ENCODE measurements at places on chromosomes 6 and 20.
A peak's percentile ranks its signal among the peaks of the same experiment; 100 is the strongest.

GRCh38 chr6:166470863-166471410 lies 88.2 kb upstream of the MPC1 start:
- DNase-seq, result no peak

GRCh38 chr6:117505311-117505710 lies 22.8 kb downstream of the DCBLD1 start:
- no peak for DNase-seq

GRCh38 chr20:4083098-4083865 lies 67.9 kb upstream of the RNF24 start:
- DNase-seq, result no peak

DNA sequence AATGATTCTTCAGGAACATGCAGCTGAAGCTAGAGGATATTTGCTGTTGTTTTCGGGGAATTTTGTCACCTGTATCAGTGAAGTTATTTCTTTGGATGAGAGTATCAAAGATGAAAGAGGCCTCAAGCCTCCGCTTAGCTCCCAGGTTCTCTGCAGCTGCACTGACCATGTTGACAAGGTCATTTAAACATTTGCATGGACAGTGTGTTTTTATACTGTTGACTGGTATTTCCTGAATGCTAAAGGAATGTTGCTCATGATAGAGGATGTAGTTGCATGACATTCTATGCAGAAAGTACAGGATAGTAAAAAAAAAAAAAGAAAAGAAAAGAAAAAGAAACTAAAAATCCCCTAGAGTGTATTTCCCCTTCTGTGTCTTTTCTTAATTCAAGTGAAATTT lies 165.6 kb upstream of the LAMP5 start:
- no peak for DNase-seq

DNA sequence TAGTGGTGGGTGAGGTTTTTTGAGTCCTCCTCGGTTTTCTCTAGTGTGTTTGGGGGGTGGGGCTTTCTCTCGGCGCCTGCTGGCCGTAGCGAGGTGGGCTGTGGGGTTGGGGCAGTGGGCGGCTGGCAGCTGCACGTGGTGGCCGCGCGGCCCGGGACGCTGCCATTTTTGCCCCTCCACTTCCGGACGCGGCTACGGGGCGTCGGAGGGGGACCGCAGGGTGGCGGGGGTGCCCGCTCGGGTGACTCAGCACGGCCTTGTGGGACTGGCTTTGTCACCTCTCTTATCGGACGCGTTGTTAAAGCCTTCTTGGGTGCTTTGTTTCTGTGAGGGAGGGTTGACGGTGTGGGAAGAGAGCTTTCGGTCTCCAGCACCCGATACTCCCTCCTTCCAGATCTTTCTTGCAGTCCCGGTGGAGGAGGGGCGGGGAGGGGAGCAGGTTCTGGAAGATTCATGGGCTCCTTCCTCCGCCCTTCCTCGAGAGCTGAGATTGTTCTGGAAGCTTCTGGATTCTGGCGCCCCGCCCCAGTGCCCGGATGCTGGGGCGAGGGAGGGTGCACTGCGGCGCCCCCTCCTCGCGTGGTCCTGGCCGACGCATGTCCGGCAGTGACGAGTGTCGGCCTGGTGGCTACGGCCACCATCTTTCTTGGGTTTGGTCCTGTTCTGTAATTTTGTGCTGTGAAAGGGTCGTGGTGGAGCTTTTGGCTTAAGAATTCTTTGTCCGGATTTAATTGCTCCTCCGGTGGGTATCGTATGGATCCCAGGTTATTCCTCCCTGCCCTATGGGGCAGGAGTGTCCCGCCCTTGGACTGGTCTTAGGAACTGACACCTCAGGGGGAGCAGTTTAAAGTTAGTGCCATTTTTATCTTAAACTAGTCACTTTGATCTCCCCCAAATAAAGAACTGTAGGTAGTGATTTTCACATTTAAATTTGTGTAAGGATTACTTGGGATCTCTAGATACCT lies 719 bp downstream of the HSP90AB1 start:
- peak; percentile 66 for DNase-seq

DNA sequence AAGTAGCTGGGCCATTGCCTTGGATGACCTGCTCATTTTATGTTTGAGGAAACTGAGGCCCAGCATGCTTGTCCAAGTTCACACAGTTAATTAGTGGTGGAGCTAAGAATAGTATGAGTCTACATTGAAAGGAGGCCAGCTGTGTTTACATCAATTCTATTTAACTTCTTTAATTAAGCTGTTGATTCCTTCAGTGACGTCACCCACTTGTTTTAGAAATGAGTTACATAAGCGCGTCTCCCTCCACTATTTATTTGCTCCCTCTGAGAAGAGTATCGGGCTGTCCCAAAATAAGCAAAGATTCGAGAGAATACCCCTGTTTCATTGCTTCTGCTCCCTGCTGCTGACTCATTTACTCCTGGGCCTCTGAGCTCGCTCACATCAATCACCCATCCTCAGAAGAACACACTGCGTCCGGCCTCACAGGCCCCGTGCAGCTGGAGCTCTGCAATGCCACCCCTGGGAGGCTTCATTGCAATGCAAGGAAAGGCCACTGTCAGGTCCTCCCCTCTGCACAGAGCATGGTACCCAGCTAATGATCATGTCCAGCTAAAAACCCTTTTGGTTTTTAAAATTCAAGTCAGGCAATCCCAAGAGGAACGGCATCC lies 74.8 kb upstream of the BMP2 start:
- DNase-seq, result no peak

DNA sequence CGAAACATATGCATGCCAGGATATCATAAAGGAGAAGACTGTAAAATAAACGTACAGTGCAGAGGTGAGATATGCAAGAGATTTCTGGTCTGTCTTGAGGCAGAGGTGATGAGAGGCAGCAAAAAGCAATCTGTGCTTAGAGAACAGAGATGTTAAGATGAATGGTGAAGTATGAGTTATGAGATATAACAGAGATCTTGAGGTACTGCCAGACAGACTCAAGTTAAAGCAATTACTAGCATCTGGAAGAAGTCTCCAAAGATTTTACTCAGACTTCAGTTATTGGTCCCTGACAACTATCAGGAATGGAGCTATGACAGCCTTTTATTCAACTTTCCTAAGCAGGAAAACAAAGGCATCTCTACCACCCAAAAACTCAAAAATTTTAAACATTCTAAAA lies 122.8 kb upstream of the DST start:
- no peak for DNase-seq

DNA sequence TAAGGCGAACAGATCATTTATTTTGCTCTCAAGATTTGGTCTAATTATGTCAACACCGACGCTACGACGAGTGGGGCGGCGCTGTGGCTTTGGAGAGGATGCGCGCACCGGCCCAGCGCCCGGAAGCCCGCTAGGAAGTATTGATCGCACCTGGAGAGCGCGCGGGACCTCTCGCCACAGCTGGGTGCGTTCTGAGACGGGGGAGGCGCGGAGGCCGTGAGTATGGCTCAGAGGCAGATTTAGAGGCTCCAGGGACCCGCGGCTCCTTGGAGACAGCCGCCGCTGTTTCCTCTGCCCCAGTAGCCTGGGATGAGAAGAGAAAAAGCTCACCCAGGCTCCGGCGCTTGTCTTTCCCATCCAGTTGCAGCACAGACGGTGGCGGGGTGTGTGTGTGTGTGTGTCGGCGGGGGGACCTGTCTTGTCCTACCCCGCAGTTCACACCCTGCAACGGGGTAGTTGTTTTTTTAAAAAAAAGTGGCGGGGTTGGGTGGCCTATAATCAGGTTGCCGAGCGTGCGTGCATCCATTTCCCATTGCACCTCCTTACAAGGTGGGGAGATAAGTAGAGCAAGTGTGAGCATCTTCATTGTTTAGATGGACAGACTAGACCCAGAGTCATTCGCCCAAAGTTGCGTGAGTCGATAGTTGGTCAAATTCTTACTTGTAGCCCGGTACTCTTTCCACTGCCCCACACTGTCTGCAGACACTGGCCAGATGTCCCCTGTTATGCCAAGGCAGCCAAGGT lies 11.2 kb downstream of the TFAP2D start:
- no peak for DNase-seq

GRCh38 chr6:102197211-102197610 lies 803.7 kb downstream of the GRIK2 start:
- DNase-seq, result no peak

GRCh38 chr6:14549304-14549770 lies 431.8 kb downstream of the CD83 start:
- DNase-seq, result no peak

DNA sequence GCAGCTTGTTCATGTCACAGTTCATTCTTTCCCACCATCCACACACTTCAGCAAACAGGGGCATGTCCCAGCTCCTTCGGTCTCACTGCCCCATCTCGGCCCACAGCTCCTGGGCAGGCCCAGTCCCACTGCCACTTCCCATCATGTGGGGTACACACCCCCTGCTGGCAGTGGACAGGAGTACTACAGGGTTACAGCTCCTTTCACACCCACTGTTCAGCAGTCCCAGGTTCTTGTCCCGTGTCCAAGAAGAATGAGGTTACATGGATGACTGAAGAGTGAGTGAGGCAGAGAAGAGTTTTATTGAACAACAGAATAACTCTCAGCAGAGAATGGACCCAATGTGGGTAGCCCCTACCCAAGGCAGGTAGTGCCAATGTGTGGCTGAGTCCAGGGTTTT lies 77.8 kb upstream of the SMLR1 start:
- no peak for DNase-seq

DNA sequence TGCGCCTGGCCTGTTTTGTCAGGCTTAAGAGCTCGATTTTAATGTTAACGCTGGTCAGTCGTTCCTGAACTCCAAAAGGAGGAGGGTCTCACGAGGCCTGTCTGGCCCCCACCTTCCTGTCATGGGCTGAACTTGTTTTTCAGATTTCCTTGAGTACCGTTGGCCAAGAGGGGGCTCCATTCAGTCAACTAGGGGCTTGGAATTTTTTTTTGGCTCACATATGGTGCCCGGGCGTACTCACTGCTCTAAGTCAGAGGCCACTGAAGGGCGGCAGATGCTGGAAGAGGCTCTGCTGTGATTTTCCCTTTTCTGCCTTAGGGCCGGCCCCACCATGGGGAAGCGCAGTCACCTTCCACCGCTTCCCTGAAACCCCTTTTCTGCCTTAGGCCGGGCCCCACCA lies 6.9 kb upstream of the BIRC7 start:
- DNase-seq, result no peak

- no peak for DNase-seq
Measured at GRCh38 chr20:9258901-9259300, 190.0 kb downstream of the PLCB4 start.

GRCh38 chr6:31826793-31827285 lies 699 bp upstream of the HSPA1B start:
- DNase-seq, result peak; percentile 82

Data from D341Med (cell line).